ENCODE measurements at places on chromosomes 13 and 19.
A peak's percentile ranks its signal among the peaks of the same experiment; 100 is the strongest.

- no peak for DNase-seq
These were observed 5.0 kb downstream of the LRRC25 start for GRCh38 chr19:18392417-18392816.

DNA sequence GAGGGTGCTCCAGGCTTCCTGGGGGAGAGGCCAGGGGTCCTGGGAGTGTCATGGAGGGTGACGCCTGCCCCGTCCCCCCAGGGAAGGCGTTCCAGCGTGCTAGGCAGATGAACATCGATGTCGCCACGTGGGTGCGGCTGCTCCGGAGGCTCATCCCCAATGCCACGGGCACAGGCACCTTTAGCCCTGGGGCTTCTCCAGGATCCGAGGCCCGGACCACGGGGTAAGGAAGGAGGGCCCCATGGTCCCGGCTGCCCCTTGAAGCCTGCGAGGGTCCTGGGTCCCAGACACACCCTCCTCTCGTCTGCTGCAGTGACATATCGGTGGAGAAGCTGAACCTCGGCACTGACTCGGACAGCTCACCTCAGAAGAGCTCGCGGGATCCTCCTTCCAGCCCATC, 11.4 kb downstream of the PTGER1 start:
- DNase-seq: no peak

DNA sequence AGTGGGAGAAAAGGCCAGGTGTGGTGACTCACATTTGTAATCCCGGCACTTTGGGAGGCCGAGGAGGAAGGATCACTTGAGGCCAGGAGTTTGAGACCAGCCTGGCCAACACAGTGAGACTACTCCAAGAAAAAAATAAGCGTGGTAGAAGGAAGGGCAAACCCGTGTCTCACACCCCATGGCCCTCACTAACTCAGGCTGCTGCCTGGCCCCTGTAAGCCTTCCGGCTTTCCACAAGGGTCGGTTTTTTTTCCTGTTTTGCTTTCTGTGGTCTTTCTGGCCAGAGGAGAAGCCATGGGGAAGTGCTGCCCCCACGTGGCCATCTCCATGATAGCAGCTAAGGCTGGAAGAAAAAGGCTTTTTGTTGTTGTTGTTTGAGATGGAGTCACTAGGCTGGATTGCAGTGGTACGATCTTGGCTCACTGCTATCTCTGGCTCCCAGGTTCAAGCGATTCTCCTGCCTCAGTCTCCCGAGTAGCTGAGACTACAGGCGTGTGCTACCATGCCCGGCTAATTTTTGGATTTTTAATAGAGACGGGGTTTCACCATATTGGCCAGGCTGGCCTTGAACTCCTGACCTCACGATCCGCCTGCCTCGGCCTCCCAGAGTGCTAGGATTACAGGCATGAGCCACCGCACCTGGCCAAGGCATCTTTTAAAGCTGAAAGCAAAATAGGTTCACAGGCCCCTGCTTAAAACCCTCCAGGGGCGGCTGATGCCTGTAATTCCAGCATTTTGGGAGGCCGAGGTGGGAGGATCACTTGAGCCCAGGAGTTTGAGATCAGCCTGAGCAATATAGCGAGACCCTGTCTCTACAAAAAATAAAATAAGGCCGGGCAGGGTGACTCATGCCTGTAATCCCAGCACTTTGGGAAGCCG, 7.5 kb upstream of the ARHGEF18 start:
- DNase-seq: peak; percentile 81

DNA sequence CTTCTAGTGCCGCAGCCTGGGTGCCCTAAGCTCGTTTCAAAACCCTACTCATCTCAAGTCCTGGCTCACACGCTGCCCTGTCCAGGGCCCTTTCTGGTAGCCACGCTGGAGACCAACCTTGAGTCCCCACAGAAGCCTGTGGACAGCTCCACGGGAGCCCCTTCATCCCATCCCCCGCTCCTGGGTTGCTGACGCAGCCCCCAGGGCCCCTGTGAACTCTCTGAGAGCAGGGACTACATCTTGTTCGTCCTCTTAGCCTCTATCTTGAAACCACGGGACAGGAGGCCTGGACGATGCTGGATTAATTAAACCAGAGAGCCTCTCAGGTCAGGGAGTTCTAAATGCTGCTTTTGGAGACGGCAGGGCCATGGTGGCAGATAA, 7.4 kb downstream of the MLLT1 start:
- no peak for DNase-seq

DNA sequence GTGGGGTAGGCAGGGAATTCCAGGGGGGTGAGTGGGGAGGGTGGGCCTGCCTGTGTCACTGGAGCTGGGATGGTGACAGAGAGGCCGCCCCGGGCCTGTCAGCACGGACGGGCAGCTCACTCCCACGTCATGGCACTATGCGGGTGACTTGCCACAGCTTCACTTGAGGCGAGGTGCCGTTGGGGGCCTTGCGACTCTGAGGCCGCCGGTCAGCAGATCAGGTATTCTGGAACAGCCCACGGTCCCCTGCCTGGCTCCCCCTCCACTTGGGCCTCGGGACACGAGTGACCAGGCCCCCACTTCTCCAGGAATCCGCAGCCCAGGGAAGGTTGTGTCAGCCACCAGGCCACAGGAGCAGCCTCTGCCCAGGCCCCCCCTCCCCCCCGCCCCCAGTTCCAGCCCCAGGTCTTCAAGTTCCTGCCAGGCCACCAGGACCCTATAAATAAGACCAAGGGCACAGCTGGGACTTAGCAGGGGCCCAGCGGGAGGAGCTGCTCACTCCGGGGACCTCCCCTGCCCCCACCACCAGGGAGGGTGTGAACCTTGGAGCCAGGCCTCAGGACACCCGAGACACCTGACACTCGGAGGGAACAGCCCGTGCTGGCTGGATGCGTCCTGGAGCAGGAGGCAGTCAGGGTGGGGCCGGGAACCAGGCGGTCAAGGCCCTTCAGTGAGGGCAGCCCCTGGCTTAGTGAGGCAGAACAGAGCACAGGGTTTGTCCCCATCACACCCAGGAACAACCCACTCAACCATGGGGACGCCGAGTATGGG, 2.7 kb upstream of the MIDN start:
- no peak for DNase-seq

DNA sequence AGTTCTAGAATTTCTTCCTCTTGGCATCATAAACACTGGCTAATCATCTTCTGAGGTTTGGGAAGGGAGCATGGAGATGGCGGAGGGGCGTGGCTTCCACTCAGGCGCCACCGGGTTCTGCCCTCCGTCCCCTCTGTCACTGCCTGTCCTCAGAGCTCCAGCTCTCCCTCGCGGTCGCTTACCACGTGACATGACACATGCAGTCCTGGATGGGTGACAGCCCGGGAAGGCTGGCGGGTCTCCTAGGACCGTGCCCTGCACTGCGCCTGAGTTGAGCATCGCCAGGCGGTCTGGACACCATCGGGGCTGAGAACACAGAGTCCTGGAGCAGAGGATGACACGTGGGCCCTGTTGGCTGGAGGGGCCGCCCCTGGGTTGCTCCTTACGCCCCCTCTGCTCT, 123.3 kb downstream of the RAB20 start:
- DNase-seq: no peak

- no peak for DNase-seq
These were observed 6.1 kb upstream of the BTBD2 start for GRCh38 chr19:2021453-2022140.

DNA sequence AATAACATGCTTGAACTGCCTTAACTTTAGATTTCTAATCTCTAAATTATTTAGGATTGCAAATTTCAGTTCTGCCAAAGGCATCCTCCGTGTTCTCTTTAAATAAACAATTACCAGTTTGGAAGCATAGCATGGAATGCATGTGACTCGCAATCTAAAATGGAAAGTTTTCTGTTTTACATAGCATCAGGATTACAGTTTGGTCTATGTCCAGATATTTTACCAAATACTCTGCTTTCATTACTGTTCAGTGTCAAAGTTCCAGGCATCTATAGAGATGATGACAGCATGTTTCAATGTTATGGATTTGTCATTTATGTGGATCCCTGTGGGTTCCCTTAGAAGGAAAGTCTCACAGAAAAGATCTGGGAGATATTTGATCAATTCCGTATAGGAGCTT, 16.8 kb downstream of the FLT1 start:
- DNase-seq: peak; percentile 70

- peak; percentile 67 for DNase-seq
These were observed 38.8 kb downstream of the MYO9B start for GRCh38 chr19:17114414-17114831.

DNA sequence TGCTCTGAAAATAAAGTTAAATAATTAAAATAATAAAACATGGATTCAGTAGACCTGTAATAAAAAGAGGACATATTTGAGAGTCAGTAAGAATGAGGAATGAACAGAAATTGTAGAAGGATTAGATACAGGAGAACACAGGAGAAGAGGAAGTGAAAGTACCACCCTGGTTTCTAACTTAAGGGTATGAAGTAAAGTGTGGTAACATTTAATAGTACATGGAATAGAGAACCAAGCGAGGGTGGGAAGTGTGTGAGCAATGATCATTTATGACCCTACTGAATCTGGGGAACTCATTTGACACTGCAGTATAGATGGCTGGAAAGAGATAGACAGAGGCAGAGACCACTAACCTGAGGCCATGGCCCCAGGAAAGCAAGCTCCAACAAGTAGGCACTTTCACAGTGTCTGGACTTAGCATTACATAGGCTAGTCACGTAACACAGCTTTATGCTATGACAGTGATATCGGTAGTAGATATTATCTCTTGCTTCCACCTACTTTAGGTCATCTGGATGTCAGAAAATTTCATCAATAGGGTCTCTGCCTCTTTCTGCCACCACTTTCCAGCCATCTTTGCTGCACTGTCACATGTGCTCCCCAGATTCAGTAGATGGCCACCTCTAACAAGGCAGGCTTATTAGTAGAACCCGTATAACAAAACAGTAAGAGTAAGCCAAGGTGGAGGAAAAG, 633.9 kb upstream of the MIR17HG start:
- no peak for DNase-seq

GRCh38 chr13:25371158-25371874, 458 bp upstream of the ATP8A2 start:
- no peak for DNase-seq

GRCh38 chr13:72643311-72643989, 84.0 kb downstream of the MZT1 start:
- peak; percentile 75 for DNase-seq

DNA sequence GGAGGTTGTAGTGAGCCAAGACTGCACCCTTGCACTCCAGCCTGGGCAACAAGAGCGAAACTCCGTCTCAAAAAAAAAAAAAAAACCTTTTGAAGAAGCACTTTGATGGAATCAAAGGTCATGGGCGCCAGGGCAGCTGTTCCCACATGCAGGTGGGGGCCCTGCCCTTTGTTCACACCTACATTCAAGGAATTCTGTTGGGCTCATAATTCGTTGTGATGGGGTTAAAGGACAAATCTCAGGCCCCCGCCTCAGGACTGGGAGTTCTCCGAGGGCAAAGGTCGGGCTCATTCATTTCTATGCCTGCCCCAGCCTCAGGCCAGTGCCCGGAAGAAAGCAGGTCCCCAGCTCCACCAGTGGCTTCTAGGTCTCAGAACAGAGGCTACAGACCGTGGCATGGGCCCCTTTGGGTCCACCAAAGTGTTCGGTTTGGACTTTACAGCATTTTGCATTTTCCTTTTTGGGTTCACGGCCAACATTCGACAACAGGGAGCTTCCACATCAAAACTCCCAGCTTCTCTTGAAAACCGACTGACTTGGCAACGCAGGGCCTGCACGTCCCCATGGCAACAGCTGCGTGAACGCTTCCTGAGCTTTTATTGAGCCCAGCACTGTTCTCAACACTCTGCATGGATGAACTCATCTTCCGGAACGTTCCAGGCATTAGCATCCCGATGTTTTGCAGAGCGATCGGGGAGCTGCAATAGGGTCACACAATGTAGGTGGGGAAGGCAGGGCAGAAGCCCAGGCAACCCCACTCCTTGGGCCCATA, 10.1 kb upstream of the GTF2F1 start:
- peak; percentile 87 for DNase-seq

- peak; percentile 21 for DNase-seq
These were observed 9.2 kb downstream of the PAN3 start for GRCh38 chr13:28147495-28147894.

- DNase-seq: peak; percentile 87
These were observed 5.1 kb downstream of the USE1 start for GRCh38 chr19:17220207-17220758.

- DNase-seq: no peak
These were observed 605.8 kb downstream of the UQCRFS1 start for GRCh38 chr19:28607066-28607583.

GRCh38 chr19:56080669-56081401, 40.3 kb downstream of the ZNF787 start:
- DNase-seq: peak; percentile 92

- DNase-seq: peak; percentile 30
These were observed 2.8 kb upstream of the ARL11 start for GRCh38 chr13:49625392-49626079.

GRCh38 chr19:33638167-33639034, 16.6 kb downstream of the CHST8 start:
- DNase-seq: no peak

GRCh38 chr13:79989217-79989661, 351.7 kb downstream of the SPRY2 start:
- no peak for DNase-seq

DNA sequence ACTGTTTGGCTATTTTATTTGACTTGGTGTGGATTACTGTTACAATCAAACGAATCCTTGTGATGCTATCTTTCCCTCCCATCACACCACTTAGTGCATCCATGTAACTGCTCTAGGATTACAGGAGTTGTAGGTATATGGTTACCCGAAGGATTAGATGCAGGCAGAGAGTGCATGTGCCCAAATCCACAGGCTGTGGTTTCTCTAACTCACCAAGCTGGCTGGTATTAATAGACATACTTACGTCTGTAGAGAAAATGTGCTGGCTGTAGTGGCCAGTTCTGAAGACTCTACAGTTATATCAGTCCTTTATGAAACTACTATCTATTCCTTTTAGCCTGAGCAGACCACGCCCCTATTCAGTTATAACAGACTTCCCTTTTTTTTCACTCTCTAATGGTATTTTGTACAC, 1.1 kb upstream of the HMGB1 start:
- no peak for DNase-seq

GRCh38 chr13:48839171-48839570, 136.5 kb upstream of the FNDC3A start:
- DNase-seq: no peak

DNA sequence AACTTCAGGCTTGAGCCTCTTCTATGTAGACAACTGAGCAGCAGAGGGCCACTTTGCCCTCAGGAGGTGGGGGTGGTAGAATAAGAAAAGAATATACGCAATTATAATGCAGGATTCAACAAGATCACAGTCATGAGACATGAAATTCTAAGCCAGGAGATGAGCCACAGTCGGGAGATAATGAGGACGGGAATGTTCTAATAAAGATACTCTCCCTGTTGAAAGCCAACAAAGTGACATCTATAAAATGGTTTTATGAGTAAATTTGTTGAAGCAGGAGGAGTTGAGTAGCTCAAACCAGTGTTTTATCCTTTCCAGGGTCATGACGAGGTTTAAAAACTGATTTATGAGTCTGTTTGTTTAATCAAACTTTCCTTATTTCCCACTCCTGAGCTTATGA, 152.0 kb upstream of the SERP2 start:
- no peak for DNase-seq

- peak; percentile 83 for DNase-seq
These were observed 942.4 kb upstream of the PCDH20 start for GRCh38 chr13:62357887-62358645.

DNA sequence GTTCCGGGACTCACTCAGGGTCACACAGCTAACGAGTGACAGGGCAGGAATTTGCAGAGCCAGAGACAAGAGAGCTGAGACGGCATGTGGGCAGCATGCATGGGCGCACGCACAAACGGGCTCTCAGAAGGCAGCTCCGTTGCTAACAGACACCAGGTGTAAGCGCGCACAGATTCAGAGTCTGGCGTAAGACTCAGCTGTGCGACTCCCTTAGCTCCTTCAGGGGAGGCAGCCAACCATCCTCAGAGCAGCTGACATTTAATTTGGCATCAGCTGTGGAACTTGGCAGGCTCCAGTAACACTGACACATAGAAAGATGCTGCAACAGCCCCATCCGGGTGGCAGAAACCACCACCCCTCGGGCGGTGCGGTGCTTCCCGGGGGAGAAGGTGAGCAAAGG, 7.5 kb upstream of the TM6SF2 start:
- DNase-seq: no peak

All from choroid plexus epithelial cell (primary cell).